ENCODE measurements at places on chromosomes 5 and 9.

DNA sequence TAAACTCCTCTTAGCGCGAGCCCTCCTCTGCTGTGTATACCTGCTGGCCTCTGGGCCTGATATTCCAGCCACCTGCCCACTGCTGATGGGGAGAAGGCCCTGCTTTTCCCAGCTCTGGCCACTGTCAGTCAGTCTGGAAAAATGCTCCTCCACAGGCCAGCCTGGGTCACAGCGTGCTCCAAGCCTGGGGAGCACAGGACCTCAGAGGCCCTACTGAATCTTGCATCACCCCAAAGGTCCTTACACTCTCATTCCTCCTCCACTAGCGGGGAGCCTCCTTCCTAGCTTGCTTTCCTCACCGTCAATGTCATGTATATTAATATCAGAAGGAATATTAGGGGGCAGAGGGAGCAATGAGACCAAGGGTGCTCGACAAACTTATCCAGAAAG, 73.7 kb downstream of the SHB start:
- no peak for DNase-seq

DNA sequence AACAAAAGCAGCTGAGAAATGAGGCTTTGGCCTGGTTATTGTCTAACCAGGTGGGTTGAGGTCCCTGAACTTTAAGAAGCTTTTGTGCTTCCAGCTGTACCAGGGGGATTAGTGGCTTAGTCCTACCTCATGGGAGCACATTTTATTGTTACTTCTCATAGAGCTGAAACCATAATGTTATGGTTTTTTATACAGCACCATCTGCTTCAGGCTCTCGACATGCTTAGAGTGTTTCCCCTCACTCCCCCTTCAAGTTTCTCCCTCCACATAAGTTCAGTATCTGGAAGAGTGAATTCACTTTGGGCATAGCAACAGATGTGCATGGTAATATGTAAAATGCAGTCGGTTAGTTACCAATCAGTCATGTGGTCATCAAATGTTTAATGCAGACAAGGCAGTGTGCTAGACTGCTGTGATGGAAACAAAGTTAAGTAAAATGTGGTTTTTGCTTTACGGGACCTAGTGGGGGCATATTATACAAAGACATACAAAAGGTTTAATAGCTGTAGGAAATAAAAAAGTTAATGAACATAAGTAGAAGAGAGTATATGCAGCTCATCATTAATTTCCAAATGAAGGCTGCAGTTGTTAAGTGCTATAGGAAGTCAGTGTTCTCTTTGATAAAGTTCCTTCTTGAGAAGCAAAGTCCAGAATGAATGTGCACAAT, 95.9 kb upstream of the SPRY4 start:
- DNase-seq = no peak

DNA sequence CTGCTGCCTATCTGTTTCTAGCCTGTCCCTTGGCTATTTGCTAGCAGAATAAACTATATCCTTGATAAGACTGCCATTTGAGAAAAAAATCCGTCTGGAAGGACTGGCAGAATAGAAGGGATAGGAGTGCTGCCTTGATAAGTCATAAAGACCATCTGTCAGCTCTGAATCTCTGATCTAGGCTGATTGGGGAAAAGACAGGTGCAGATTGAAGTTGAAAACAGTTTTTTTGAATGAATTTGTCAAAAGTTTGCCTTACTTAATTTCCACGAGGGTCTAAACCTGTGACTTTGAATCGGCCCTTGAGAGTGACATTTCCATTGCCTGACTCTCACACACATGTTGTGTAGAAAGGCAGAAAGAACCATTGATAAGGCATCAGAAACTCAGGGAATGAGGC, 218.6 kb downstream of the MAN2A1 start:
- no peak for DNase-seq

DNA sequence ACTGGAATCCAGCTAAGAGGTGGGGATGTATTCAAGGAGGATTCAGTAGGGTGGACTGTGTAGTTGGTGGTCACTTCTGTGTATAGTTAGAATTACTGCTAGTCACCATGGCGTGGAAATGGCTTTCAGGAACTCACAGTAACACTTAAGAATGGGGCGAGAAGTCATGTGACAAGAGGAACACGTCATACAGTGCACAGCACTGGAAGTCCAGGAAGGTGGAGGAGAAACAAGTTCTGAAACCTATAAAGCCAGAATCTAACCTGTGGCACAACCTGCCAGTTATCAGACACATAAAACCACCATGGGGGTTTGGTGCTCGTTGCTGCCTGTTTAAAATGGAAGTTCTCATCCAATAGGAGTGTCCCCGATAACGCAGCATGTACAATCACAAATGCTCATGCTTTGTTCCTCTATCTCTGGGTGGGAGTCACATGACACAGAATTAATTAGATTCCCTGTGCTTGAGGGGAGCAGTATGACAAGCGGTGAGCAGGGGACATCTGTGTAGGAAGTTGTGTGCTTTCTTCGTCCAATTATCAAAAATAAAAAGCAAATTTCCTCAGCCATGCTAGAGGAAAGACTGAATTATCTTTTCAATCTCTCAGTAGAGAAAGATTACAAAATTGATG, 193.0 kb downstream of the SPOCK1 start:
- DNase-seq = no peak

DNA sequence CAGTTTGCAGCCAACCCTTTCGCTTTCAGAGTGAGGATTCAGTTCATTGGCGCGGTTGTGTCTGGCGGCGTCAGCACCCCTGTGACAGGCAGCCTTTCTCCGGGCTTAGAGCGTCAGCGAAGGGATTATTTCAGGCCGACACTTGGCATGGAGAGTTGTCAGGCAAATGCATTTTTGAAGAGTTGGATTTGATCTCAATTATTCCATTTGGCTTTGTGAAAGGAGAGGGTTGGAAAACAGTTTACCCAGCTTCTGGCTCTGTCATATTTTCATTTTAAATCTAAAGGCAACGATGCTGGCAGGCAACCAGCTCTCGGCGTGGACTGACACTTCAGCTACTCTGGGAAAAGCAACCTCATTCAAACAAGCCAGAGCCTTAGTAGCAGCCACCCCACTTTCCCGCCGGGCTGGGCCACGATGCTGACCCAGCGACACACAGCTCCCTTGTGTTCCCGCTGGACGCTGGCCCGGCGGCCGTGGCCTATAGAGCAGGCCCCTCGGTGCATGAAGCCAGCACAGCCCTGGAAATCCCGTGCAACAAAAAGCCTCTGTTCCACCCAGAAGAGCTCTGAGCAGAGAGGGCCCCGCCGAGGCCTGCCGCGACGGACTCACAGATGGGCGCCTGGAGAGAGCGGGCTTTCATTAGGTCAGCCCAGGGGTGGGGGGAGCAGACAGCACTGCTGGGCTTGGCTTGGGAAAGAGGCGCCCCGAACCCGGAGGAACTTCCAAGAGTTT, 28.9 kb upstream of the LPCAT1 start:
- no peak for DNase-seq

DNA sequence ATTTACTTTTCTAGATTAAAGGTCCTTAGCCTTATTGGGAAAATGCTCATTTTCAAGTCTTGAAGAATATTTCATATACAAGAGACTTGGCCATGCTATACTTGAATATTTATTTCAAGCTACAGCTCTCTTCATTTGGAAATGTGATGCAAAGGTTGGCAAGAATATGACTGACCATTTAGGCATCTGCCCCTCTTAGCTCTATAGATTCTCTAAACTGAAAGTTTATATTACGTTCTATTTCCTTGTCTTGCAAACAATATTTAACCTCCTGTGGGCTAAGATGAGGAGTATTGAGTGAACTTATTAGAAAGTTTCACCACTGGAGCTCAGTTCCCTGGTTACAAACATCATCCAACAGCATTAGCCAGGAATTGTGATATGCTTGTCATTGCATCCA, 593.1 kb downstream of the MAT2B start:
- DNase-seq = no peak

- DNase-seq = no peak
Observed at GRCh38 chr9:113600023-113600823, 136.7 kb downstream of the RGS3 start.

DNA sequence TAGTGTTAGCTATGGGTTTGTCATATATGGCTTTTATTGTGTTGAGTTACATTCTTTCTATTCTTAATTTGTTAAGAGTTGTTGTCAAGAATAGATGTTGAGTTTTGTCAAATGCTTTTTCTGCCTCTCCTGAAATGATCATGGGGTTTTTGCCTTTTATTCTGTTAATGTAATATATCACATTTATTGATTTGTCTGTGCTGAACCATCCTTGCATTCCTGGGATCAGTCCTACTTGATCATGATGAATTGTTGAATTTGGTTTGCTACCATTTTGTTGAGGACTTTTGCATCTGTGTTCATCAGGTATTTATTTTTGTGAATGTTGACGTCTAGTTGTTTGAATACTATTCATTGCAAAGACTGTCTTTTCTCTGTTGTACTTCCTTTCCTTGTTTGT, 23.9 kb downstream of the RIC1 start:
- no peak for DNase-seq

GRCh38 chr5:133116601-133117000, 64.8 kb downstream of the HSPA4 start:
- DNase-seq = no peak

GRCh38 chr5:146005723-146006122, 69.3 kb downstream of the SH3RF2 start:
- no peak for DNase-seq

- no peak for DNase-seq
Observed at GRCh38 chr9:33364127-33364526, 38.2 kb downstream of the AQP7 start.

- DNase-seq = no peak
Observed at GRCh38 chr5:26645659-26646058, 392.7 kb downstream of the CDH9 start.

DNA sequence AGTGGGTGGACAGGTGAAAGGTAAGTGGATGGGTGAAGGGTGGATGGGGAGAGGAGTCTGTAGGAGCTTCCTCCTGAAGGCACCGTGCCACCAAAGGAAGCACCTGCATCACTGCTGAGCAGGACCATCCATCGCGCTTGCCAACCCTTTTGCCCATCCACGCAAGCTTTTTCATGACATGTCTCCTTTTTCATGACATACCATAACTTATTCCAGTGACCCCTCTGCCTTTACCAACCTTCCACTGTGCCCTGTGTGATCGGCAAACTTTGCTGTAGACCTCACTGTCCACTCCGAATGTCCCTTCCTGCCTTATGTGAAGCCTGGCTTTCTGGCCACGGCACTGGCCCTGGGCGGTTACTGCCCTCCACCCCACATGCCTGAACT, 13.4 kb downstream of the FLT4 start:
- no peak for DNase-seq

GRCh38 chr9:87792831-87793288, 66.9 kb downstream of the CTSL start:
- DNase-seq = peak; percentile 75

DNA sequence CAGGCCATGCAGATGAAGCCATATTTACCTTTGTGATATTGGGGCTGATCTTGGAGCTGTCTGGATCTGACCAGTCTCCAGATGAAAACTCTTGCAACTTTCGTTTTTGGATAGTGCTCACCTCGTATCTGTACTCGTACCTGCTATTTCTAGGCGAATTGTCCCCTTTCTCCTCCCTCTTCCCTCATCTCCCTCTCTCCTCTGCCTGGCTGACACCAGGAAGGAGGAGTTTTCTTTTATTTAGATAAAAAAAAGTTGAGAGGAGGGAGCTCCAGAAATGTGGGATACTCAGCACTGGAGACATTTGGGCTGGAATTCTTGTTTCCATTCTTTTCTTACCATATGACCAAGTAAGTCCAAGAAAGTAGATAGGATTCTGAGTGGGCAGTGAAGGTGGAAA, 54.6 kb upstream of the ABL1 start:
- DNase-seq = no peak

DNA sequence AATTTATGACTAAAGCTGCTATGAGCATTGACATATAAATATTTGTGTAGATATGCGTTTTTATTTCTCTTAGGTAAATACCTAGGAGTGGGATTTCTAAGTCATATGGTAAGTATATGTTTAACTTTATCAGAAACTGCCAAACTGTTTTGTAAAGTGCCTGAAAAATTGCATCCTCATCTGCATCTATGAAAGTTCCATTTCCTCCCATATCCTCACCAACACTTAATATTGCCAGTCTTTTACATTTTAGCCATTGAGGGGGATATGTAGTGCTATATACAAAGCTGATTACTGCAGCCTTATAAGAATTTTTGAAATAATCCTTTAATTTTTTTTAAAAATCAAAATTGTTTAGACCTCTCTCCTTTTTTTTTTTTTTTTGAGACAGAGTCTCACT, 123.1 kb upstream of the SPRY4 start:
- DNase-seq = no peak

DNA sequence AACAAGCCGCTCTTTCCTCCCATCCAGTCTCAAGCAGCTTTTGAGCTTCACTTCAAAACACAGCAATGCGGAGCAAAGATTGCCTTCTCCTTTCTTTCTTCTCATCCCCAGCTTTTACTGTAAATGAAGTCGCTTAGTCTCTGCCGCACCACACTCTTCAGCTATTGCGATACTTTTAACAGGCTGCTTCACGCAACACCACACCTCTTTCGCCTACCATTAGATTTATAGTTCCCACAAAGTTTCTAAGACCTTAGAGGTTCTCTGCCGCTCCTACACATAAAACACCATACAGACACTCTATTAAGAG, 711 bp downstream of the PGGT1B start:
- DNase-seq = peak; percentile 7

DNA sequence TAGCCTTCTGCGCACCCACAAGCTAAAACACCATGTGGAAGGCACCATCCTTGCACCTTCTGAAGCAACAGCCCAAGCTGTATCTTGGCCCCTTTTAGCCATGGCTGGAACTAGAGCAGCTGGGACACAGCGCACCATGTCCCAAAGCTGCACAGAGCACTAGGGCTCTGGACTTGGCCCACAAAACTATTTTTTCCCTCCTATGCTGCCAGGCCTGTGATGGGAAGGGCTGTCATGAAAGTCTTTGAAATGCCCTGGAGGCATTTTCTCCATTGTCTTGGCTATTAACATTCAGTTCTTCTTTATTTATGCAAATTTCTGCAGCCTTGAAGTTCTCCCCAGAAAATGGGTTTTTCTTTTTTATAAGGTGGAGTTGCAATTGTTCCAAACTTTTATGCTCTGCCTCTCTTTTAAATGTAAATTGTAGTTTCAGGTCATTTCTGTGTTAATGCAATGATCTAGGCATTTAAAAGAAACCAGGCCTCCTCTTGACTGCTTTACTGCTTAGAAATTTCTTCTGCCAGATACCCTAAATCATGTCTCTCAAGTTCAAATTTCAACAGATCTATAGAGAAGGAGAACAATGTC, 996.3 kb downstream of the TAF11L14 start:
- no peak for DNase-seq

GRCh38 chr5:102106599-102106998, 189.5 kb downstream of the SLCO4C1 start:
- DNase-seq = no peak

GRCh38 chr5:116765441-116765840, 190.8 kb upstream of the SEMA6A start:
- no peak for DNase-seq

DNA sequence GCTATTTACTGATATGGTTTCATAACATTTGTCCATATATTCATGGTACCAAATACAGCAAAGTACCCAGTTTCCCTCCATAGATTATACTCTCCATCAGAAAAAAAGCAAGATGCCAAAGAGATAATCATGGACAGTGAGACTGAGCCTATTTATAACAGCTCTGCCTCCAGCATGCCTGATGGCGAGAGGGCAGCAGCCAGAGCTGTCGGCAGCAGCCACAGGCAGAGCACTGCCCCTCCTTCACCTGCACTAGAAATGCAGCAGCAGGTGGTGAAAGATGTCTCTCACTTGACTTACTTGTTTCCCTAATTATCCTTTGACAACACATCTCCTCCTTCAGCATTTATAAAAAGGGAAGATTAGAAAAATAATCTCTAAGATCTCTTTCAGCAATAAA, 32.4 kb downstream of the CTNNAL1 start:
- DNase-seq = no peak
